LNCaP clone FGC (cell line): ENCODE measurements at places on chromosomes 3 and 15.

DNA sequence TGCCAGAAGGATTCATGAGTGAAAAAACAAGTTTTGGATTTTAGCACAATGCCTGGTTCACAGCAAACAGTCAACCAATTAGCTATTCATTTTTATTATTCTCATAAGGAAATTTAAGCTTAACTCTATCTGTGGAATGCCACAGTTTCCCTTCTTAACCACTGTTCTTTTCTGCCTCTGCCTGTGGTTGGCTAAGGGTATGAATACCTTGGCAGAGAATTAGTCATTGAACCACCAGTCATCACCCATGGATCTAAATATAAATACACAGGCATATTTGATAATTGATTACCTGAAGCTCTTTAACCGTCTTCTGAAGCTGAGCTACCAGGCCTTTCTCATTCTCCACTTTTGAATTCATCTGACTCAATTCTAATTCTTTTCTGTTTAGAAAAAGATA is 79.9 kb downstream of the MYH15 start:
- no peak for DNase-seq

DNA sequence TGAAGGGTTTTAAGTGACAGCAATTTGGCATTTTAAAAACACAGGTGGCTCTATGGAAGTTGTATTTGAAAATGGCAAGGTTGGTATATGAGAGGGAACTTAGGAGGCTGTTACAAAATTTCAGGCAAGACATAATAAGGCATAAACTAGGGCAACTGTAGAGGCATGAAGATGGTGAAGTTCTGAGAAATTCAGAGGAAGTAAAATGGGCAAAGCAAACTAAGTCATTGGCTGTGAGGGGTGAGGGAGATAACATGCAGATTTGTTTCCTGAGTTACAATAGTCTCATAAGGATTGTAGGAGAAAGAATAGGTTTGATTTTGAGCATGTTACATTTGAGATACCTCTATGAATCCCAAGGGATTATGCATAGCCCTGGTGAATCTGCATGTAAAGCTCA is 302.9 kb upstream of the ARHGEF26 start:
- DNase-seq = no peak

DNA sequence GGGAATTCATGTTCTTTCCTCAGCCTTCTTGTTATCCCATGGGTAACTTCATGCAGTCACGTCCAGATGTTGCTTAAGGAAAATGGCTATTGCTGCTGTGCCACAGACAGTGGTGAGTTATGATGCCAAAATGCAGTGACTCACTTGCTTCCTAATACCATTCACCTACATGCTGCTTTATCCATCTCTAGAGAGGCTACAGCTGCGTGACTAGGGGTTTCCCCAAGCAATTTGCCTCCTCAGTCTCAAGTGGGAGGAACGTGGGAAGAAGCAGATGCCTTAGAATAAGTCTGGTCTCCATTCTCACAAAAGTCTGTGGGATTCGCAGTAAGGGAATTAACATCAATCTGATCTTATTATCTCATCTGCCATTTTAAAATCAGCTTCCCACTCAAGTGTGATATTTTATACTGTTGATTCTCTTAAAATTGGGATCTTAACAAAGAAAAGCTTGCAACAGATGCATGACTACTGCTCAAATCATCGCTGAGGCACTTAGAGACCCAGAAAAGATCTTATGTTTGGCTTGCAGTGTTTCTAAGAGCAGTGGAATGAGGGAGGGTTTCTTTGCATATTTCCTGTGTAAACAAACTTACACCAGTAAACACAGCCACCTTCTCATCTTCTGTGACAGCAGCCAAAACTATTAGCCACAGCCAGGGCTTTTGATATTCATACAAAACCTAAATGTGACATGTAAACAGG is 62.0 kb upstream of the ACP3 start:
- peak; percentile 72 for DNase-seq

DNA sequence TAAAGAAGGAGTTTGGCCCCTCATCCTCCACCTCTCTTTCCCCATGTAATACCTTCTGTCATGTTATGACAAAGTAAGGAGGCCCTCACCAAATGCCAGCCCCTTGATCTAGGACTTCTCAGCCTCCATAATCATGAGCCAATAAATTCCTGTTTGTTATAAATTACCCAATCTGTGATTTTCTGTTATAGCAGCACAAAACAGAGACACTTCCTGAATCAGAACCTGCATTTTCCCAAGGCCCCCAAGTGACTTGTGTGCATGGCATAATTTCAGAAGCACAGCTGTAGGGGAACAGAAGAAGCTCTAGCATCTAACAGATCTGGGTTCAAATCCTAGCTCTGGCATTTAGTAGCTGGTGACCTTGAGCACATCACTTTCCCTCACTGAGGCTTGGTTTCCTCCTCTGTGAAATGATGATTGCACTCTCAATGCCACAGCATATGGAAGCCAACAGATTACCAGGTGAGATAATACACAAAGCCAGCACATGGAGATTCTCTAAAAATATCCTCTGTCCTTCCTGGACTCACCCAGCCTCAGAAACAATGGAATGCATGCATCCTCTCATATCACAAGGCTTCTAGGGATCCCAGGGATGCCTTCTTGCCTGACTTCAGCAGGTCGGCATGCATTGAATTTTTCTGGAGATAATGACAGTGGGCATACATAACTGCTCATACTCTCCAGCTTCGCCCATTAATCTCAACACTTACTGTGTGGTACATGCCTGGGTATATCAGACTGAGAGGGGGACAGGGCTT is 26.3 kb downstream of the TLNRD1 start:
- no peak for DNase-seq

DNA sequence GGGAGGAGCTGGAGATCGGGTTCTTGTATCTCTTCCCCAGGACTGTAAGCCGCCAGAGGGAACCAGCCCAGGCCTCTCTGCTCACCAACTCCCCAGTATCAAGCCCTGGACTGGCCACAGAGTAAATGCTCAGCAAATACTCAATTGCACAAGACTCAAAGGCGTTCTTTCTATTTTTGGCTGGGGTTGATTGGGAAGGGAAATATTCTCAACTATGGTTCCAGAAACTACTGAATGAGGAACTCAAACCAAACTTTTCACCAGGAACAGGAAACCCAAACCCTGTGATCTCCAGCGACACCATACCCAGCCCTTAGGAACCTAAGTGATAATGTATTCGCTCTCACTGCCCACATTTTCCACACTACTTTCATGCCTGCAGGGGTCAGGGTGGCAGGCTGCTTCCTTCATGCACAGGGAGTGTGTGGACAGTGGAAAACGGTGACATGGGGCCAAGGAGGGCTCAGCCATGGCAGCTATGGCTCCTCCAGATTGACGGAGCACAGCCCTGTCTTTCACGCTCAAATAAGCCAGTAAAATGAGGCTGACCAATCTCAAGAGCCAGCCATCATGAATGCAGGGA is 124.7 kb upstream of the RAD18 start:
- no peak for DNase-seq

GRCh38 chr3:147380977-147381376 is 25.4 kb downstream of the ZIC4 start:
- no peak for DNase-seq

- peak; percentile 58 for DNase-seq
Measured at GRCh38 chr3:87084868-87085267, 93.9 kb upstream of the VGLL3 start.

DNA sequence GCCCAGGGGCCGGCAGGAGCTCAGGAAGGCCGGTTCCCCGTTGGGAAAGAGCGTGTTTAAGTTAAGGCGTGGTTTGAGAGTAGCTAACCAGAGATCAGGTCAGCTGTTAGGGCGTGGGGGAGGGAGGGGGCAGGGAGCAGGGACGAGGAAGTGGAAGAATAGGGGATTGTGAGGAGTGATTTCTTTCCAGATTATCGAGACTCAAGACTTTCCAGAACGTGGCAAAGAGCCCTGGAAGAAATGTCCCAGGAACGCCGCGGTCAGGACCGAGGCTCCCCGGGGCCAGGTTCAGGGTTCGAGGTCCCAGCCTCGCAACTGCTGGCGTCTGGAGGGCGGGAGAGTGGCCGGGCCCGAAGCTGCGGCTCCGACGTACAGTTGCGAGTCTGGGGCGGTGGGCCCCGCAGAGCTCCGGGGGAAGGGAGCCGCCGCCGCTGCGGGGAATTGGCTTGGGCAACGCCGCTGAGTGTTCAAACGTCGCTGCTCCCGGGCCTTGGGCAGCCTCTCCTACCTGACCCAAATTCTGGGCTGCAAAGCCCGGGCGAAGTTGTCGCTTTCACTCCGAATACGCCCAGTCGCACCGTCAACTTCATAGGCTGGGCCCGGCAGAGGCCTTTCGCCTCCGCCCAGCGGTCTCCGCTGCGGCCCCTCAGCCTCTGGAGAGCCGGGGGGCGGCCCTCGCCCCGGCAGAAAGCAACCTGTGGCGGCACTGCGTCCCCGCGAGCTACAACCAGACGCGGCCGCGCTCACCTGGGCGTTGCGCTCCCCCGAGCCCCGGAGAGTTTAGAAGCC is 9.5 kb downstream of the ISL2 start:
- DNase-seq = no peak

- DNase-seq = no peak
Measured at GRCh38 chr3:114308830-114309229, 15.0 kb downstream of the TIGIT start.

- DNase-seq = no peak
Measured at GRCh38 chr3:136818191-136818768, 646 bp upstream of the SLC35G2 start.

DNA sequence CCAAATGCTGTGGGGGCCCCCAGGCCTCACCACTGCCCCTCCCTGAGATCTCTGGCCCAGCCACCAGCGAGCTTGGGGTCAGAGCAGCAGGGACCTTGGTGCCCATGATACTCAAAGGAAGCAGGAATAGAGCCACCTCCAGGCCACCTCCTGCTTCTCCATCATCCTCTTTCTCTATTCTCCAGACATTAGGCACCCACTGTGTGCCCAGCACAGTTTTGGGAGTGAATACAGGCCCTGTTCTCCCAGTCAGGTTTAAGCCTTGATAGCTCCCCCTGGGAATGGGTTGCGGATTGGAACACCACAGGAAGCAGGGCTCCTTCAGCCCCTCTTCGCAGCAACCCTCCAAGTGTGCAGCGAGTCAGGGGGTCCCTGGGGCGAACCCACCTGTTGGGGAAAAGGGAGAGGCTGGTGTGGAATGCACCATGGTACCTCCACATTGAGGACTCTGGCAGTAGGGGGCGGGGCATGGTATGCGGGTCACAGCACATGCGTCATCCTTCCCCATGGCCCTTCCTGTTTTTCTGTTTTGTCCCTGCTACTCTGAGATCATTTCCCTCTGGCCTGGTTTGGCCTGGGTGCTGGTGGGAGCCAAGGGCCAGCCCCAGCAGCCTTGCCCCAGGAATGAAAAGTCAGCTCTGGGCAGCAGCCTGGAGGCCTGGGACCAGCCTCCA is 14.2 kb upstream of the SEMA3B start:
- no peak for DNase-seq

GRCh38 chr3:161171113-161171512 is 50.0 kb upstream of the NMD3 start:
- no peak for DNase-seq

DNA sequence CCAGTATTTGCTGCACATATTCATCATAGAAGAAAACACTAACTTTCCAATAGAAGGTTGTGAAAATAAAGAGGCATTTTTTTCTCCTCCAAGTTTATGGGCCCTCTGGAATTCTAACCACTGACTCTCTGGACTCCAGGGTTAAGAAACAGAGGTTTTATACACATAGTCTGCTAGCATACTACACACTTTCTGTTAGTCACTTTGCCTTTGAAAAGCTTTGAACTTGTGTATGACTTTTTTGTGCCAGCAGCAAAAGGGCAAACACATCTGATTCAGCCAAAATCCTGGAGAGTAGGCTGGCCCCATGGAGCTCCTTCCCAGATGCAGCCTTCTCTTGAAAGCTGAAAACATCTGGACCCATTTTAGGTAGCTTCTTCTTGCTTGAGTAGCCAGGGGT is 6.2 kb downstream of the ZIC4 start:
- no peak for DNase-seq

- DNase-seq = no peak
Measured at GRCh38 chr3:87996882-87997281, 61.9 kb downstream of the CGGBP1 start.

DNA sequence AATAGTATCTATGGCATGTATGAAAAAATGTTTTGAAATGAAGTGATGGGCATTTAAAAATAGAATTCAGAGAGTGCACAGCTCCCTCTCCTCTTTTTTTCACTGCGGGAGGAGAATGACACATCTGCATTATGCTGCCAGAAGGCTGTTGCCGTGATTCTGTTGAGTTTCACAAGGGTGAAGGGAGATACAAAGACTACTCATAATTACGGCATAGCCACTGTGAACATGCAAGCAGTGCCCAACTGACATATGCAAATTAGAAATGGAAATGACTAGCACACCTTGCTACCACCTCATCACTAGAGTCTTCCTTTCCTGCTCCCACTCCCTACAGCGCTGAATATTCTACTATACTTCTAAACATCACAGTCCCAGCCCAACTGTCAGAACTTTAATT is 20.1 kb downstream of the IFT57 start:
- DNase-seq = no peak

DNA sequence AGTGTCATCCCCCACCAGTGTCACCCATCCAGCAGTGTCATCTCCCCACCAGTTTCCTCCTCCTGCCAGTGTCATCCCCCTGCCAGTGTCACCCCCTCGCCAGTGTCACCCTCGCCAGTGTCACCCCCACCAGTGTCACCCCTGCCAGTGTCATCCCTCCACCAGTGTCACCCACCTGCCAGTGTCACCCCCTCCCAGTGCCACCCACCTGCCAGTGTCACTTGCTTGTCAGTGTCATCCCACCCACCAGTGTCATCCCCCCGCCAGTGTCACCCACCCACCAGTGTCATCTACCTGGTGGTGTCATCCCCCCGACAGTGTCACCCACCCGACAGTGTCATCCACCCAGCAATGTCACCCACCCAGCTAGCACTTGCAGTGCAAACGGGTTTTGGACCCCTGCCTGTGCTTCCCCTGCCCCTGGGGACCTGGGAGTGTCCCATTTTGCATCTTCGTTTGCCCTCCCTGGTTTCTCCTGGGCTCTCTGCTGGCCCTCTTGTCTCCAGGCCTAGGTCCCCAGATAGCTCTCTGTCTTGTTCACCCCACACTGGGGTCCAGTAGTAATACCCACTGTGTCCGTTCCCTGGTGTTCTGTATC is 99.8 kb upstream of the PRR20G start:
- no peak for DNase-seq

DNA sequence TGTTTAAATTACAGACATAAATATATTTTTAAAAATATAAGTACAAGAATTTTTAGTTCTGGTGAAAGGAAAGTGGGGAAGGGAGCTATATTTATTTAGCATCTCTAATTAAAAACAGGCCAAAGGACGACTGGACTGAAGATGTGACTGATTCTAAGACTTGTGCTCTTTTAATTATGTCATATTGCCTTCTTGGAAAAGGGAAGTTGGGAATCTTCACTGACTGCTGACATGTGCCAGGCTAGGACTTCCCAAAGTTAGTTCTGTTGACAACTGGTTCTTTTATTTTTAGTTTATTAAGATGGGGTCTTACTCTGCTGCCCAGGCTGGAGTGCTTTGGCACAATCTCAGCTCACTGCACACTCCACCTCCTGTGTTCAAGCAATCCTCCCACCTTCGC is 13.5 kb downstream of the CNOT10 start:
- DNase-seq = no peak

- no peak for DNase-seq
Measured at GRCh38 chr3:126952261-126952982, 30.5 kb upstream of the PLXNA1 start.

GRCh38 chr15:75732809-75733451 is 20.3 kb upstream of the CSPG4 start:
- no peak for DNase-seq
